ENCODE measurements at places on chromosomes 12 and 14.

DNA sequence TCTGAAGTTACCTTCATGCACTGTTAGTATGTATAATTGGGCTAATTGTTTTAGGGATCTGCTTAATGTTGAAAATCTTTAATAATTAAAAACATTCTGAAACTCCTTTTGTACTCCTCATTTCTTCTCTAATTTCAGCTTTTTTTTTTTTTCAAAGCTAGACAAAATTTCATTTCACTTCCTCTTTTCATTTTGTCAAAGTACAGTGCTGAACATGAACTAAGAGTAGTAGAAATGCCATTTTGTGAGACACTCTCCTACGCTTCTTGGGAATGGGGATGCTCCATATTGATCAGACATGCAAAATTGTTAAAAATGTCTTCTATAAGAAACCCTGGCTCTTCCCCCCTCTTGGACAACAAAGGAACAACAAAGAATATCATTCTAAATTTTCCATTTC is 1.7 kb downstream of the ABCD2 start:
- no peak for DNase-seq

DNA sequence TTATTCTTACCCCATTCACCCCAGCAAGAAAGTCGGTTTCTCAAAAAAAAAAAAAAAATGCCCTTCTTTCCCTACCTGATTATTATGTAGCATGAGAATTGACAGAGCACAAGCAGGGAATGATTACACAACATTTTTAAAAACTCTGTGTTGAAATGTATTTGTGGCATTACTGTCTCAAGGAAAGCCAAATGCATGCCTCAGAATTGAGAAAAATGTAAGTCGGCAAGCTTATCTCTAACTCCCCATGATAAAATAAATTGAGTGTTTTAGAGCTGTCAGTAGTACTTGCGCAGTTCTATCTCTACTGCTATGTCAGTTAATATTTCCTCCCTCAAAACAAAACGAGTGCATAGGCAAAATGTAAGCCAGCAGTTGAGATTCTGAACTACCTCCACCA is 25.7 kb downstream of the ANO4 start:
- no peak for DNase-seq

DNA sequence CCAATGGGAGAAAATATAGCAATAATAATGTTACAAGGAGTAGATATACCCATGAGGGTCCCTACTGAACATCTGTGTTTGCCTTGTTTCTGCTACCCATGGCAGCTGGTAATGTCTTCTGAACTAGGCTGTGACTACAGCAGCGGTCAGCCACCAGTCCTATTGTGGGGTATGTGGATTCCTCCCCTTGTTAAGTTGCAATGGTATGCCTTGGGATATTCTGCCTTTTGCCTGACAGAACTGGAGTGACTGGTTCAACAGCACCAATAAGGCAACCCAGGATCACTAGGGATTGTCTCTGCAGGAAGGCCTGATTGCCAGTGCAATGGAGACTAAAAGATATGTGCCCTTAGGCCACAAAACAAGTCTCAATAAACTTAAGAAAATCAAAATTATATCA is 9.7 kb upstream of the ATL1 start:
- DNase-seq: no peak

GRCh38 chr12:109064143-109064542 is 11.8 kb downstream of the USP30 start:
- DNase-seq: no peak

DNA sequence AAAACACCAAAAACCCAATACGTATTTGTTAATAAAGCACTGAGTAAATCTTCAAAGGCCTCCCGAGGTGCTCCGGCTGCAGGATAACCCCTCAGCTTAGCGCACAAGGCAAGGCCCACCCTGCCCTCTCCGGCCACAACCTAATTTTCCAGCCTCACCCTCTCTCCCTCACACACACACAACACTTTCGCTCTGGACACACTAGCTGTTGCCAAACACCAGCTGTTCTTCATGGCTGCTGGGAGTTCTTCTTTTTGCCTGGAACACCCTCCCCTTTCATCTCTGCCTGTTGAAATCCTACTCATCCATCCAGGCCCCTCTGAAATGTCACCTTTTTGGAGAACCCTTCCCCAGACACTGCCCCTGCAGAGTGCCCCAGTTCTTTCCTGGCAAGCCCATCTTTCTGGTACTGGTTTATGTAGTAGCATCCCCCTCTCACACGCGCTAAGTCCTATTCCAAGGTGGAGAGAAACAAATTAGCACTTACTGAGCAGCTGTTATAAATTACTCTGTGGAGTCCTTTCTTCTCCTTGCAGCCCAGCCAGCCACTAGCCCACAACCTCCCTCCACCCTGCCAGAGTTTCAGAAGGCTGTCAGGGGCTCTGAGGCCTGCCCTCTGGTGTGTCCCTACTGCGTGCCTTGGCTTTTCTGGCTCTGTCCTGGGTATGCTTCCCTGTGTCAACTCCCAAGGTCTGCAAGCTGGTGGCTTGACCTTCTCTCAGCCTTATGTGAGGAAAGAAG is 805 bp upstream of the CRACR2A start:
- no peak for DNase-seq

DNA sequence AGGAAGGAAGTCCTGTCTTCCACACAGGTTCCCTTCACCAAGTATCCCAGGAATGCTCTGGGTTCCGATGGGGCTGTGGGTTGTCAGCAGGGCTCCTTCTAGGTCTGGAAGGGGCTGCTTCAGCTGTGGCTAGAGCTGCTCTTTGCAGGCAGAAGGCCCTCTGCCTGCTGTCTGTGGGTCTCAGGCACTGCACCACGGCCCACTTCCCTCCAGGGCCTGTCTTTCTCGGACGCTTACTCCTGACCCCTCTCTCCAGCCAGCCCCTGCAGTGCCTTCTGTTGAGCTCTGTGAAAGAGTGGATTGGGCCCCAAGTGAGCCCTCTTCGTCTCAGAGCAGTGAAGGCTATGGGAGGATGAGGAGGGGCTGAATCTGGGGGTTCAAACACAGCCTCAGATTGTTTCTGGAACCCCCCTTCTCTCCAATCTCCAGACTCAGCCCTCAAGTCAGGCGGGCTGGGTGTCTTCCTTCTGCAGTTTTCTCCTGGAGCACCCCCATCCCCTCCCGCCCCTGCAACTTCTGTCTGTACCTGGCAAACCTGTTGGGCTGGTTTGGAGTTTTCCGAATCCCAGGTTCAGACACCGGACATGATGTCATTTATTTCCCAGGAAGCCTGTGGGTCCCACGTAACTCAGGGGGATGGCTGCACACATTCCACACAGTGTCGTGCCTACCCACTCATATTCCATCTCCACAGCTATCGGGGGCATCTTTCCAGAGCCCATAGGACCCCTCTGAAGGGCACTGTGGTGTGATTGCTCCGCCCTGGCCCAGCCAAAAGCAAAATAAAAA is 24.9 kb upstream of the SPPL3 start:
- DNase-seq: no peak

DNA sequence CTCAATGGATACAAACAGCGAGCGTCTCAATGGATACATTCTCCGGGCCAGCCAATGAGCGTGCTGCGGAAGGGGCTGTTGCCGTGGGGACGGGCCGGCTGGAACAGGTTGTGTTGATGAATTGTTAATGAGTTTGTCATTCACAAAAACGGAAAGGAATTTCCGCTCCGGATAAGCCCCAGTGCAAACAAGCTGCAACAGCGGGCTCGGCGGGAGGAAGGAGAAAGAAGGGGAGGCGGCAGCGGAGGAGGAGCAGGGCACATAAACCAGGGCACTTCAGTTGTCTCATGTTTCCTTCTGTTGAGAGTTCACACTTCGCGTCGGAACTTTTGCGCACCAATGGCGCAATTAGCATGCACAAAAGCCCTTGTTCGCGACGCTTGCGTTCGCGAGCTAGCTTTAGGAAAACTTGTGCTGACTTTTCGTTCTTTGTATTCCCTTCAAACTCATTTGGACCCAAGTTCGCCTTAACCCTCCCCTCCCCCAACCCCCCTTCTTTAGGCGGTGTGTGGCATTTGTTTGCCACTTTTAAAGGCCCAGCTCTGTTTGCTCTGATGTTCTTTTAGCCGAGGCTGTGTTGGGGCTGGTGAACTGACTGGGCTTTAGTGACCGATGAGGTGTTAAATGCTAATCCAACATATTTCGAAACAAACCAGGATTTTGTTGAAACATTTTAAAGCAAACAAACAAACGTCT is at the start of gene DUSP6:
DUSP6 (minus strand) TSS at position 10 of the 696 bp plus-strand sequence. CDS start 462 bp downstream, outside the sequence.
- DNase-seq: peak; percentile 93

DNA sequence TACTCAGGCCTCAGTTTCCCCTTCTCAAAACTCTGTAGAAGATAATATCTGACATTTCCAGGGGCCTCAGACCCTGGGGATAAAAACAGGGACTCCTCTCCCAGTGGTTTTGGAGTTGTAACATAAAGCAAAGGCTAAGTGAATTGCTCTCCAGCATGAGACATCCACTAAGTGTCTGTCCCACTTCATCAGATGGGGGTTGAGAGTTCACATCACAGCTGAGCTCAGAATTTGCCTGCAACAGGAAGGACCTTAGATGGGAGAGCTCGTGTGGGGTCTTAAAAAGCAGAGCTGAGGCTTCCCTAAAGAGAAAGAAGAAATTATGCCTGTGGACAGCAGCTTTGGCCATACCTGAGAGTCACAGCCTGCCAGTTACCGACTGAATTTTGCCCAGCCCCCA is 61.1 kb downstream of the TBX5 start:
- DNase-seq: no peak

GRCh38 chr14:89959853-89960445 is 4.2 kb downstream of the TDP1 start:
- DNase-seq: no peak

- no peak for DNase-seq
These were observed 216.8 kb downstream of the PPFIA2 start for GRCh38 chr12:81542065-81543010.

- no peak for DNase-seq
These were observed 273.6 kb downstream of the AKAP6 start for GRCh38 chr14:32602699-32603098.

DNA sequence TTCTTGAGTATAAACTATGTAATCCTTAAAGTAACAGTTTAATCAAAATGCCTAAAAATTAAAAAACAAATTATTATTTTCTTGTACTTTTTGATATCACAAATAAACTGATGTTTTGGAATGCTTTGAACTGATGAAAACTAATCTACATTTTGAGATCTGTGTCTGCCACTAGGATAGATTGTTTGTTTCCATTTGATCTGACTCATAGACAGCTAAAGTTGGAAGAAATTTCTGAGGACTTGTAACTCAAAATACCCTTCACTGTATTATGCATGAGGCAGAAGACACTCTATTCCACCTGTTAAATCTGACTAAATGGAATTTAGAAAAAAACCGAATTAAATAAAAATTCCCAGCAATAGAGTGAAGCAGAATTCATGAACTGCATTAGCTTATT is 1400.0 kb upstream of the FLRT2 start:
- DNase-seq: no peak

DNA sequence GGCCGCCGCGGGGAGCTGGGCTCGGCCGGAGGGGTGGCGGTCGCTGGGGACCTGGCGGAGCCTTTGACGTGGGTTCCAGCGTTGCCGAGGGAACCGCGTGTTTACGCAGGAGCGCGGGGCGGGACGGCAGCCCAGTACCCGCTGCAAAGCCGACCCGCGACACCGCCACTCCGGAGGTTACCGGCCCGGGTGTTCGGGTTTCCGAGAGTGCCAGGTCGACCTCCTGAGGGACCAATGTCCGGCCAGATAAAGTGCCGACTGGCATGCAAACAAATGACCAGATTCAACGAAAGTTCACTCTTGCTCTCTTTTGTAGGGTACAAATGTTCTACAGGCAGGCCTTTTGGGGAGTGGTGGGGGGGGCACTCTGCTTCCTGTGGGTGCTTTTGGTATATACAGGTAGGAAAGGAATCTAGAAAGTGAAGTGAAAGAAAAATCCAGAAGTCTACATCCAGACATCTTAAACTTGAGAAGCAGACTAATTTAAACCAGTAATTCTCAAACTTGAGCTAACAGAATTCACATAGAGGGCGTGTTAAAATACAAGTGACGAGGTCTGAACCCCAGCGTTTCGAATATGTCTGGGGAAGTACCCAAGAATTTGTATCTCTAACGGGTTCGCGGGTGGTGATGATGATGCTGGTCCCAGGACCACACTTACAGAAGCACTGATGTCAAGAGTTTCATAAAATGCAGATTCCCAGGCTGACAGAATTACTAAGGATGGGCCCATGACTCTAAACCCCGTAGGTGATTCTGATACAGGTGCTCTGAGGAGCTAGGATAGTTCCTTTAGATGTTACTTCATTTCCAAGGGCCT is at the start of gene GPR135:
GPR135 (minus strand) TSS at position 65 of the 820 bp plus-strand sequence. CDS start 154 bp downstream, outside the sequence.
- peak; percentile 61 for DNase-seq

DNA sequence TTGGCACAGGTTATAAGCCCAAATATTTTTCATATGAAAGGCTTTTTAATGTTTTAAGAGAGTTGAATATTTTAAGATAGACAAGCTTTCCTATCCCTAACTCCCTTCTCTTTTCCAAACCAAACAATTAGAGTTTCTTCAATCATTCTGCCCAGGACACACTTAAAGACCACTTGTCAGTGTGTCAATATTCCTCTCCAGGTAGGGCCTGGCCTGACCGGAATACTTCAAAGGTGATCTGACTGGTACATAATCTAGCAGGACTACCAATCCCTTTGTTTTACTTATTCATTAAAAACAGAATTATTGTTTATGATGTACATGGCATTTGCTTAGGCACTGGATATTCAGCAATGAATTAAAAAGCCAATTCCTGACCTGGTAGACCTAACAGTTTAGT is 24.2 kb upstream of the SNRPF start:
- no peak for DNase-seq

GRCh38 chr14:85459361-85460000 is 70.5 kb upstream of the FLRT2 start:
- no peak for DNase-seq

DNA sequence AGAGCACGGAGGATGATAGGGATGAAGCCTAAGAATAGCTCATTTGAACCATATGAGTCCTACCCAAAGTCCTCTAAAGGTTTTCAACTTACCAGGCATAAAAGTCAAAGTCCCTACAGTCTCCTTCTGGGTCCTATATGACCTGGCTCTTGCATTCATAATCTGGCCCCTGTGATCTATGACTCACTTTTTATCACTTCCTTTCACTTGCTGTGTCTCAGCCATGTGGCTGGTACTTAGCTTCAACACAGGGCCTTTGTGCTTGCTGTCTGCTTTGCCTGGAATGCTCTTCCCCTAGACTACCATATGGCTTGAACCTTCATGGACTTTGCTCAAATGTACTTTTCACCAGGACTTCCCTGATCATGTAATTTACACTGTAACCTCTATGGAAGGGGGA is 137.6 kb upstream of the TMTC1 start:
- DNase-seq: no peak

- no peak for DNase-seq
These were observed 403.8 kb downstream of the DAD1 start for GRCh38 chr14:22185191-22185590.

DNA sequence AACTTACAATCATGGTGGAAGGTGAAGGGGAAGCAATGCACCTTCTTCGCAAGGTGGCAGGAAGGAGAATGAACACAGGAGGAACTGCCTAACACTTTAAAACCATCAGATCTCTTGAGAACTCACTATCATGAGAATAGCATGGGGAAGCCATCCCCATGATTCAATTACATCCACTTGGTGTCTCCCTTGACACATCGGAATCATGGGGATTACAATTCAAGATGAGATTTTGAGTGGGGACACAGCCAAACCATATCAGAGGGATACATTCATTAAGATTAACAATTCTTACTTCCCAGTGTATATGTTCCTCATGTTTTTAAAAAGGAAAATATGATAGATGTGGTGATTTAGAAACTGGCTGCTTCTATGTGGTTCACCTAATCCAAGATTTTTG is 117.9 kb downstream of the PDE3A start:
- no peak for DNase-seq

- no peak for DNase-seq
These were observed 41.7 kb upstream of the PTHLH start for GRCh38 chr12:28014196-28014595.
